Large intestine (tissue), 12 donors: ENCODE measurements at places on chromosomes 5 and 9. TPM values are rescaled to one million over a fixed set of nuclear protein-coding genes. Genes with fewer than 3 reads are reported as not detected.

The RARS1 gene
- polyA plus RNA-seq = 76.3 TPM

The CLIC3 gene
- polyA plus RNA-seq = 3.6 TPM

The MRPL41 gene
- 30.5 TPM for polyA plus RNA-seq

The SHISAL2B gene
- polyA plus RNA-seq = 0.06 TPM

The NFIB gene
- polyA plus RNA-seq = 16.6 TPM
